ENCODE measurements at places on chromosomes 12 and 14.
A peak's percentile ranks its signal among the peaks of the same experiment; 100 is the strongest.

- peak; percentile 76 for DNase-seq
Observed at GRCh38 chr12:112013601-112014402, 576 bp downstream of the ERP29 start.

GRCh38 chr14:55975281-55975910 lies 142.8 kb upstream of the PELI2 start:
- no peak for DNase-seq

GRCh38 chr12:104458694-104459367 lies 2.1 kb downstream of the CHST11 start:
- DNase-seq, result peak; percentile 36

DNA sequence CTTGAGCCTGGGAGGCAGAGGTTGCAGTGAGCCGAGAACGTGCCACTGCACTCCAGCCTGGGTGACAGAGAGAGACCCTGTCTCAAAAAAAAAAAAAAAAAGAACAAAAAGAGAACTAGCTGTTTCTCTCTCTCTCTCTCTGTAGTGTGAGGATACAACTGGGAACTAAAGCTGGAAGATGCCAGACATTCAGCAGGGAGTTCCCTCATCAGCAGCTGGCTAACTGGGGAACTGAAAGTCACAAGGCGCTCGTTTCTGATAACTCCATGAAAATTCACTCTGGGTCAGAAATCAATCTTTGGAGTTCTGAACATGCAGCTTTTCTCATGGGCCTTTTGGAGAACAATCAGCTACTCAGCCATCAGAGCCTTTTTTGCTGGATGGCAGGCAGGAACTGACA lies 43.5 kb upstream of the MAP1LC3B2 start:
- no peak for DNase-seq

GRCh38 chr14:65084554-65085505 lies 17.5 kb downstream of the MAX start:
- no peak for DNase-seq

DNA sequence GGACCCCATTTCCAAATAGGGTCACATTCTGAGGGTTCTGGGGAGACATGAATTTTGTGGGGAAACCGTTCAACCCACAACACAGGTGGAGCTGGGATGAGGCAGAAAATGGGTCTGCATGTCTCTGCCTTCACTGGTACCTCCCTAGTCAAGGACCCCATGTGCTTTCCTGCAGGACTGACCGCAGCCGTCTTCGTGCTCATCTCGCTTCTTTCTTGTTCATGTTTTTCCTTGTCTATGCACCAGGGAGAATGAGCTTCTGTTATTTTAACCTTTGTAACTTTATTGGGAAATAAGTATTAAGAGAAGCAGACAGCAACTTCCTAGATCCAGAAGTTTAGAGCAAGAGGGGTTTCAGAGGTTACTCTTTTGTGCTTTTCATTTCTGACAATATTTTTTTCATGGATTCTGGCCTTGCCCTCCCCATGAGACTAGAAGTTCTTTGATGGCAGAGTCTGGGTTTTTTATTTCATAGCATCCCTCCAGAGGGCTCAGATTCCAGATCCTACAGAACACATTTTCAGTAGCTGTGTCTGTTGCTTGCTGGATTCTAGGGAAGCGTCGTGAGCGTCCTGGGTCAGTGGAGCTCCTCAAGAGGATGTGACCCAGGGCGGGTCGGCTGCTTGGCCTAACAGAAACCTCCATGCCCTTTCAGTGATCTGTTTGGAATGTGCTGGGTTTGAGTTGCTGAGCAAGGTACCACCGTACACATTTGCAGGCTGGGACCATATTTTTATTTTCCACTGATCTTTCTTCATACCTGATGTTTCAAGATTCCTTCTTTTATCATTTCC lies 104.2 kb downstream of the ADGRD1 start:
- DNase-seq, result no peak

DNA sequence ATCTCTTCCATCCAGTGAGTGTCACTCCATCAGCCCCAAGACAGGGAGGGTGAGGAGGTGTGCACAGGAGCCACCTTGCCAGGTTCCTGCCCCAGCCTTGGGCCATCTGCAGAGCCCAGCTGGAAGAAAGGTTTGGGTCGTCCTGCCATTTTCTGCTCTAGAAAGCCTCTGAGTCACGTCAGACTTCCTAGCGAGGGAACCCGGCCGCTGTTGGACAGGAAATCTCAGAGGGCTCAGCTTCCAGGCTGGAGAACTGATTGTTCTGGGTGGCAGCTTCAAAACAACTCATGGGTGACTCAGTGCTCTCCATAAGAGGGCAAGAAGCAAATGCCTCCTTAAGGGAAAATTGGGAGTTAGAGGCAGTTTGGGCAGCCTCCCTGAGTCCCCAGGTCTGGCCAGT lies 16.6 kb downstream of the HIP1R start:
- peak; percentile 86 for DNase-seq

DNA sequence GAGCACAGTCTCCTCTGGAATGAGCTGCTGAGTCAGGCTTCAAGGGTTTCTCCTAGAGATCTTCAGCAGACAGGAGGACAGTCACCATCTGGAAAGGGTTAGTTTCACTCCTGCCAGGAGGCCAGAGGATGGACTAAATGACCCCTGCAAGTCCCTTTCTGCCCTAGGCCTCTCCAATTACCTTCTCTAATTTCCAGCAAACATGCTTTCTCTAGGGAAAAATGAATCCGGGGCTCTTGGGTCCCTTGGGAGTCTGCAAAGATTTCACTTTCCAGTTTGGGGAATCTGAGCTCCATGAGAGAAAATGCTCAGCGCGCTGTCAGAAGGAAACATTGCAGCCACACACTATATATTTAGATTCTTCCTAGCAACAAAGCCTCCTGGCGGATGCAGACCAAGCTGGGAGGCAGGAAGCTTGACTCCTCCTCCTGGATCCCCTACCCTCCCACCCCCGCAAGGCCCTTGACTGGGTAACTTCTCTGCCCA lies 184.4 kb upstream of the CCND2 start:
- DNase-seq, result peak; percentile 39

- DNase-seq, result no peak
Observed at GRCh38 chr12:62737615-62738014, 197.3 kb downstream of the PPM1H start.

DNA sequence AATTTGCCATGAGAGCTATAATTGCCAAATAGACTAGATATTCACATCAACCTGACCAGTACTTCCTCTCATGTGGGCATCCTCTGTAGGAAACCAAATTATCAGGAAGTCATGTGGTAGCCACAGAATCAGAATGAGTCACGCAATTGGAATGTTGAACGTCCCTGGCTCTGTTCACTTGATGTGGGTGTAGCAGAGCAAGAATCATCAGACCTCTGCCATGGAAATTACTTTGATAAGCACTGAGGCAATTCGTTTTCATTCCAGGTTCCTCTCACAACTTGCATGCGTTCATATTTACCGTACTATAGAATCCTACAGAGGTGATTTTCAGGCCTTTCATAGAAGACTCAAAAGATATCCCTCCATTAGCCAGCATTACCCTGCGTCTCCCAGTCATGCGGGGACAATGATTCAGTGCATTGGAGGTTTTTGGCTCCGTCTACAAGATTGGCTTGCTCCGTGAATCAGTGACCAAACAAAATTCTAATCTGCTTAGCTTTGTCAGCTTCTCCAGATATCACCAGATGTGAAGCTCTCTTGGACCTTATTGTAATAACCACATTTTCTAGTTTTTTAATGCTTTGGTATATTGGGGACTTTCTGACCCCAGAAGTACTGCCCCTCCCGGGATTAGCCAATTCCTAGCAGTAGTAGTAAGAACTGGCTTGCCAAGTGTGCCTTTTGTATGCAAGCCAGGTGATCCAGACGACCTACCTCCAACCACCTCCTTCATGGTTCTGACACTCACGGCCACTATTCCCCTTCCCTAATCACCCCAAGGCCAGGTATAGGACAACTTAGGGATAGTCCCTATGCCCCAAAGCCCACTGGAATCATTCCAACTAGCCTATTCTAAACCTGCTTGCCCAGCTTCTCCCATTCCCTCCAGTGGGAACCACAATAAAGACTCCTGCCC lies 133.4 kb downstream of the KICS2 start:
- peak; percentile 93 for DNase-seq

GRCh38 chr12:75782069-75782581 lies 249.5 kb downstream of the PHLDA1 start:
- no peak for DNase-seq

- DNase-seq, result no peak
Observed at GRCh38 chr12:65510007-65510406, 231.5 kb downstream of the MSRB3 start.

GRCh38 chr12:131003716-131004045 lies 50.0 kb downstream of the ADGRD1 start:
- no peak for DNase-seq

DNA sequence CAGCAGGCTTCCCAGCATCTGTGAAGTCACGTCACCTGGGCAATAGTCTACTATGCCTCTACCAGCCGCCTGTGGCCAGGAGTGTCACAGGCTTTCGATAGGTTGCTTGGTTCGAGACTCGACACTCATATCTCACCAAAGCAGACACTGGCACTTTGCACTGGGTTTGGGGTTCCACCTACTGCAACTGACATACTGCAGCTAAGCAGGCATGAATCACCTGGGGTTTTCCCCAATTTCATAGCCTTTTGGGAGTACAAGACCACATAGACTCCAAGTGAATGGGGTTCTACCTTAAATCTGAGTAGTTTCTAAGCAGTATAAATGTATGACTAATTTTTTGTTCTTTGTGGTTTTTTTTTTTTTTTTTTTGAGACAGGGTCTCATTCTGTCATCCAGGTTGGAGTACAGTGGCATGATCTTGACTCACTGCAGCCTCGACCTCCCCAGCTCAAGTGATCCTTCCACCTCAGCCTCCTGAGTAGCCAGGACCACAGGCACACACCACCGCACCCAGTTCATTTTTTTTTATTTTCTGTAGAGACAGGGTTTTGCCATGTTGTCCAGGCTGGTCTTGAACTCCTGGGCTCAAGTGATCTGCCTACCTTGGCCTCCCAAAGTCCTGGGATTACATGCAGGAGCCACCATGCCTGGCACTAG lies 32.1 kb downstream of the DMAC2L start:
- no peak for DNase-seq

DNA sequence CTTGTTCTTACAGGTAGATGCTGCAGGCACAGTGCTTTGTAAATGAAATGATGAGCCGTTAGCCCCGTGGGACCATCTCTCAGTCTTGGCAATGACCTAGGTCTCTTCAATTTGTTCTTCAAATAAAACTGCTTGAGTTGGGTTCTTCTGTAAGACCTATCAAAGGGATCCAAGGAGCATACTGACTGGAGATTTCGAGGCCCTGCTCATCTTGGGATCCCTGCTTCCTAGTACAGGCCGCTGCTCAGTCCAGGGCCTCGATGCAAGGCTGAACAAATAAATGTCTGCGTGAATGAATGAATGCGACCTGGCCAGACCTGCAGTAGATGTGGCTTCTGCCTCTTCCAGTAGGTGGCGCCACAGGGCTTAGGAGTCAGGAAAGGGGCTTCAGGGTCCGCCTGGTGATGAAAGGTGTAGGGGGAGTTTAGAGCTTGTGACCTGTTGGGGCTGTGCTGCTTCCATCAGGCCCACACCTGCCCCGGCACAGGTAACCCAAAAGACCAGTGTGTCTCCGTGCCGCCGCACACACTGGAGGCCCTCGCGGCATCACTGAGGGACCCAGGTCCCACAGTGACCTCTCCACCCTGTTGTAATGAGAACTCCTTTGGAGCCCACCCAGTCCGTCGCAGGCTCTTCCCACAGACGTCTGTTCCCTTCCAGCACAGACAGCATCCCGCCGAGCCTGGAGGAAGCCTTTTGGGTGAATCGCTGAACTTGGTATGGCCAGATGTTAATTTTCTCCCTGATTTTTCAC lies 4.4 kb downstream of the CACNA1C start:
- peak; percentile 56 for DNase-seq

DNA sequence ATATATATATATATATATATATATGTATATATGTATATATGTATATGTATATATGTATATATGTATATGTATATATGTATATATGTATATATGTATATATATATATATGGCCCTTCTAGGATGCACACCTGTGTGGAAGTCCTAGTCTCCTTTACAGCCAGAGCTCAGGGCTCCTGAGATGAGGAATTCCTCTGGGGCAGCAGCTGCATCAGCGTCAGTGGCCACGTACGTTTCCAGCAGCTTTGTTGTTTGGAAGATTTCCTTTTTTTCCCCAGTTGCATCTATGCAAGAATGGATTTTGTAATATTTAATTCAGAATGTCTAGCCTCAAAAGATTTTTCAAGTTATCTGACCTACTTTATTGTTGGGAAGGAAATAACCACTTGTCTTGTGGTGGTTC lies 68.6 kb downstream of the TNFAIP2 start:
- no peak for DNase-seq

DNA sequence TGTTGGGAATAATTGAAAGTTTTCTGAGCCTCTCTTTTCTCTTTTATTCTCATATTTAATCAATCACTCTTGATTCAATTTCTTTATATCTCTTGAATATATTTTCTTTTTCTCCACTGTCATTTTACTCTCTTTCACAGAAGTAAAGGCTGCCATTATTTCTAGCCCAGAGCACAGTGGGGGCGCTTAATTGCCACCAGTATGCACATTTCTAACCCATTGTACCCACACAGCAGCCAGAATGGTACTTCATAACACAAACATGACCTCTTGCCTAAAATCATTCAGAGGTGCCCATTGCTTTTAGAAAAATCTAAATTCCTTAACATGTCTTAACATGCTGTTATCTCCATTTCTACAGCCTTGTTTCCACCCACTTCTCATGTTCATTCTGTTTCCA lies 190.2 kb upstream of the LMO3 start:
- no peak for DNase-seq

DNA sequence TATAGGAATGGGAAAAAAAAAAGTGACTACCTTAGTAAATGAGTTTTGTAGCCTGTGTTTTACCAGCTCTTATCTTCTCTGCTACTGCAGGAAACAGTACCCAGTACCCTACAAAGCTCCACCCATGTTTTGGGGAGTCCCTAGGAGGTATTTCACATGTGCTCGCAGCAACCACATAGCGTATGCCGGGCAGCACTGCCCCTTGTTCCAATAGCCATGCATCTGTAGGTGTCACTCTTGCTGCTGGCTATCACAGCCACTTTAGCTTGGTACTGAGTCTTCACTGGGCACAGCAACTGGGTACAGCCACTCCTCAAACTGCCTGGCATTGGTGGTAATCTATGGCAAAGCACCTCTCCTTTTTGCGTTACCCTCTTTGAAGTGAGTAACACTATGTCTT lies 2.0 kb upstream of the MDM1 start:
- DNase-seq, result no peak

All from astrocyte of the spinal cord (primary cell).